Neural progenitor cell (in vitro differentiated cells): ENCODE measurements at places on chromosomes 6 and 20.
A peak's percentile ranks its signal among the peaks of the same experiment; 100 is the strongest.

DNA sequence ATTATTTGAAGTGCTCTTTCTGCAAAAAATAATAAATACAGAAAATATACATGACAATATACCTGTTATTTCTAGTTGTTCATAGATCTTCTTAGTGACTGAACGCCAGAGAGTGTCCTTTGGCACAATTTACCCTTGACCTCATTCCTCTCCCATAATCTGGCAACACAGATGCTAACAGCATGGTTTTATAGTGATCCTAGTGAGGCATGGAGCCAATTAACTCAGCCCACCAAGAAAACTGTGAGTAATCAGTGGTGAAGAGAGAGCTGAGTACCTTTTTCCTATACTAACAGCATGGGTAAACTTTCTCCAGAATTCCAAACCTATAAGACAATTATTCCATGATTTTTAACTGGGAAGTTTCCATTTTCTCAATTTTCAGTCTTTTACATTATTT, 61.0 kb downstream of the VGLL2 start:
- DNase-seq, result no peak

DNA sequence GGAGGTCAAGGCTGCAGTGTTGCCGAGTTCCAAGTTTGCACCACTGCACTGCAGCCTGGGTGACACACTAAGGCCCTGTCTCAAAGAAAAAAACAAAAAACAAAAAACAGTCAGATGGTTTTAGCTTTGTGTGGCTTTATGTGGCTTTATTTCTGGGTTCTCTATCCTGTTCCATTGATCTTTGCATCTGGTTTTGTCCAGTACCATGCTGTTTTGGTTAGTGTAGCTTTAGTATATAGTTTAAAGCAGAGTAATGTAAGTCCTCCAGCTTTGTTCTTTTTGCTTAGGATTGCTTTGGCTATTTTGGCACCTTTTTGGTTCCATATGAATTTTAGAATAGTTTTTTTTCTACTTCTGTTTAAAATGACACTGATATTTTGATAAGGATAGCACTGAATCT, 225.5 kb downstream of the HDGFL1 start:
- no peak for DNase-seq

GRCh38 chr20:24598996-24599395, 129.6 kb downstream of the SYNDIG1 start:
- no peak for DNase-seq

DNA sequence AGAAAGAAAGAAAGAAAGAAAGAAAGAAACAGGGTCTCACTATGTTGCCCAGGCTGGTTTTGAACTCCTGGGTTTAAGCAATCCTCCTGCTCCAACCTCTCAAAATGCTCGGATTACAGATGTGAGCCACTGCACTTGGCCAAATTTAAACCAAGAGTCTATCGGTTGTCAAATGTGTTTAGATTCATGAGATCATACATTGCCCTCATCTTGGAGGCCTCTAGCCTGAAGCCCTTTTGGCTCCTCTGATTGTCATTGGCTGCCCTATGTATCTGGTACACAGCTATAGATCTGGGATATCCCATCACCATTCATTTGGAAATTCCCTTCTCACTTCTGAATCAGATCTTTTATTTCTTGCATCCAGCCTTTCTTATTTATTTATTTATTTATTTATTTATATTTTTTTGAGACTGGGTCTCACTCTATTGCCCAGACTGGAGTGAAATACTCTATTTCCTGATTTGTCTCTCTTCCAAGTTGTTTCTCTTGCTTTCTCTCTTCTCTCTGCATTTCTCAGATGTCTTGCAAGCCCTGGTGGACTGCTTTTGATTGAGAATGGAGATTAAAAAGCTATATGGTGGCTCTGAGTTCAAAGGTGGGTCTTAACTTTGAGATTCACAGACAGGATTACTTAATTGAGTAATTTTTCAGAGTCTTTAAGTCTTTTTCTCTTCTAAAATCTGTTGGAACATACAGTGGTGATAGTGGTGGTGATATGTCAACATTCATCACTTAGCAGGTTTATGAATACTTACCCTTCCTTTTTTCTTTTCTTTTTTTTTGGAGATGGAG, 121.9 kb downstream of the GJA1 start:
- DNase-seq, result no peak

DNA sequence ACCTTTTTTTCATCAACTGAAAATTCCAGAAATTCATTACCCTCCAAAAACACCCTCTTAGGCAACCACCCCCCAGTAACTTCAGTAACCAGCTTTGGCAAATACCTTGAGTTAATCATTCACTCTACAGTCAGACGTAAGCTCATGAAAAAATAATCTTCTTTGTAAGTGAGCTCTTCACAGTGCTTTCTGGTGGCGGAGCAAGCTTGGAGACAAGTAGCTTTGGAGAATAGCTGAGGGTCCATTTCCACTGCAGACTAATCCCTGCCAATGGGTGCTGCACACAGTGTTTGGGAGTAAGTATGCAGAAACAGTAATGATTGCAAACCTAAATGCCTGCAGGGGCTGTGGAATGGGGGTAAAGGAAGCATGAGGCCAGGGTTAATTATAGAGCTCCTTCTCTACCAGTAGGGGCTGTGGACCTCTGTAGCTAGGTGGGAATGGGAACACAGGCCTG, 56.8 kb upstream of the HINT3 start:
- peak; percentile 4 for DNase-seq

DNA sequence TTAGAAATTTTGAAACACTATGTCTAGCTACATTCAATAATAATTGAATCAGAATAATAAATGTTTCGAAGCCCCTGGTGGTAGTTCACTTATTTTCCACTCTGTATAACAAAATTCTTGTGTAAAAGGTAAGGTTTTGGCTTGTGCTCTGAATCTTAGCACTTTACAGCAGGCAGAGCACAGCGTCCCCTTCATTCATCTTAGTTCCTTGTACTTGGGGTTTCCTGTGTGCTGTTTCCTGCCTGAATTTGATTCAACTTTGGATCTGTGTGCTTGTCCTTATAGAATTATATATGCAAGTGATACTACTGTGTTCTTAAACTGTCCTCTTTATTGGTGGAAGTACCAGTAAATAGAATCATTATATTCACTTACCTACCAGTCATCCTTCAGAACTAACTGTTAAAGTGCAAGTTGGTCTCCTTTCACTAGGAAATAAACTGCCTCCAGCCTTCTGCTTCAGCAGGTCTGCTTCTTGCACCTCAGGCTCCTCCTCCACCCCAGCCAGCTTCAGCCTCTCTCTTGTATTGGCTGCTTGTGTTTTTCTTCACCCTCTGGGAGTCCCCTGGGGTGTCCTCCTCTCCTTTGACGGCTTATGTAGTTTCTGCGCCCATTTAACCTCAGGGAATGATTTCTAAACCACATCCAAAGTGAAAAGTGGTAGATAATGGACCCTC, 28.8 kb upstream of the TULP4 start:
- peak; percentile 70 for DNase-seq

- DNase-seq, result no peak
Measured at GRCh38 chr6:42618686-42619085, 54.9 kb downstream of the UBR2 start.

- no peak for DNase-seq
Measured at GRCh38 chr6:119162134-119162775, 83.8 kb upstream of the FAM184A start.

DNA sequence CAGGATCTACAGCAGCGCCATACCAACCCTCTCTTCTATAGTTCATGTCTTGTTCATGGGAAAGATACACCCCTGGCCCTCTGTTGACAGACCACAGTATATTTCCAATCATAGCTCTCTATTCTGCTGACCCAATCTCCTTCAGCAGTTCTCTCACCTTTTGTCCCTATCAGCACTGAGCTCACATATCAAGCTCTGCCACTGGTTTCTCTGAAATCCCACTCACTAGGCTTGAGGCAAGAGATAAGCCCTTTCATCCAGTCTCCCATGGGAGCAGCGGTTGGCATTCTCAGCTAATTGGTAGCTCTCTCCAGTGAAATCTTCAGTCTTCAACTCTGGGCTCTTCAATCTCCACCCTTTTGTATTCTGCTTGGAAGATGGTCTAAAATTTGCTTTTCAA, 313.4 kb downstream of the GJA1 start:
- peak; percentile 2 for DNase-seq

- no peak for DNase-seq
Measured at GRCh38 chr6:53702316-53702715, 36.8 kb upstream of the KLHL31 start.

DNA sequence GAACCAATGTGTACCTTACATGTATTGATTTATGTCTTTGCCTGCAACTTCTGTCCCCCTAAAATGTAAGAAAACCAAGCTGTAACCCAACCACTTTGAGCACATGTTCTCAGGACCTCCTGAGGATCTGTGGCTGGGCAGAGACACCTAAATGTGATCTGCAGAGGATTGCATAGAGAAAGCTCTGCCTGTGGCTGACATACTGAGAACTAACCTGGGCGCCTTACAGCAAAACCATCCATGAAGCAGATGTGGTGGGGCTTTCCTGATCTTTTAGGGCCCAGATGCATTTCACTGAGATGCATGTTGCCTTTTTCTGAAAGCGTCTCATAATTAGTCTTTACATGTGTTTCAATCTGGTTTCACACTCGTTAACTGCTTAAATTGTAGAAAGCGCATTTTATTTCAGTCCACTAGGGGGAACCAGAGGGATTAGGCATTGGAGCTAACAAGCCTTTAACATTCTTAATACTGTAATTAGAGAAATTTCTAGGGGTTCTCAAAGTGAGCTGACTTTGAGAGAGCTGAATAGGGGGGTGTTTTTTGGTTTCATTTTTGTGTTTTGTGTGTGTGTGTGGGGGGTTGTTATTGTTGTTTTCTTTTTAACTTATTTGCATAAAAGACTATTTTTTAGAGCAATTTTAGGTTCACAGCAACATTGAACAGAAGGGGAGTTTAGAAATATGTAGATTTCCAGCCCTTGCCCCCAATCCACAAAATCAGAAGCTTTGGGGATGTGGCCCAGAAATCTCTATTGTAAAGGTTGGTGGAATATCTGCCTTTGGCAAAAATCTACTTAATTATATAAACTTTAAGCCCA, 50.9 kb upstream of the FAM184A start:
- peak; percentile 68 for DNase-seq

GRCh38 chr6:139161817-139162284, 27.0 kb downstream of the HECA start:
- no peak for DNase-seq

- DNase-seq, result no peak
Measured at GRCh38 chr6:126821706-126822105, 296.8 kb upstream of the RSPO3 start.

GRCh38 chr20:22315073-22315472, 269.3 kb downstream of the FOXA2 start:
- DNase-seq, result no peak

DNA sequence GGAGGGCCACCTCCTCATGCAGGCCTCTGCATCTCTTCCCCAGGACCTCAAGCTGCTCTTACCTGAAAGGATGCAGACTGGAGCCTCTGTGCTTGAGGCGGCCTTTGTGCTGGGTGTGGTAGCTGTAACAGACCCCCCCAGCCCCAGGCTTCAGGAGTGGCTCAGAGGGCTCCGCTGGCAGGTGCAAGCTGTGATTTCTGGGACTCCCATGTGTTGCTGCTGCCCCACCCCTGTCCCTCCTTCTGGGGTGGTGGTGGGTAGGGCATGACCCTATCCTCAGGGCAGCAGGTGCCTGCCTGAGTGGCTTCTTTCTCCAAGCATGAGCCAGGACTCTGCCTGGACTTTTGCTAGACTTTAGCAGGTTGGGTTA, 121.2 kb downstream of the SULF2 start:
- DNase-seq, result no peak

GRCh38 chr6:166772518-166772917, 145.5 kb upstream of the RPS6KA2 start:
- no peak for DNase-seq

DNA sequence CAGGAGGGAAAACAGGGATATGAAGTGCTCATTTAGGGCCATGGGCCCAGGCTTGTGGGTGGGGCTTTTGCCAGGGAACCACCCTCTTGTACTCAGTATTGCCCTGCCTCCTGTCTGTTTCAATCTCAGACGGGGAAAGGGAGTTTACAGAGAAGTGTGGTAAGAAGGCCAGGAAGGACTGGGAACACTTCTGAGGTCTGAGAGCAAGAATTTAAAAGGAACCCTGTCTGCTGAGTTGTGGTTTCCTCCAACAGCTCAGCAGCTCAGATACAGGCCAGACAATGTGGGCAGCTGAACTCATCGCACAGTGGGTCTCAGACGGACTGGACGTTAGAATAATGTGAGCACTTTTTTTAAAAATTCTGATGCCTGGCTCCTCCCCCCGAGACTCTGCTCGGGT, 354.1 kb upstream of the ARID1B start:
- DNase-seq, result no peak

- no peak for DNase-seq
Measured at GRCh38 chr6:125832391-125833117, 41.8 kb downstream of the NCOA7 start.

- DNase-seq, result no peak
Measured at GRCh38 chr20:44888226-44889103, 3.0 kb downstream of the YWHAB start.

DNA sequence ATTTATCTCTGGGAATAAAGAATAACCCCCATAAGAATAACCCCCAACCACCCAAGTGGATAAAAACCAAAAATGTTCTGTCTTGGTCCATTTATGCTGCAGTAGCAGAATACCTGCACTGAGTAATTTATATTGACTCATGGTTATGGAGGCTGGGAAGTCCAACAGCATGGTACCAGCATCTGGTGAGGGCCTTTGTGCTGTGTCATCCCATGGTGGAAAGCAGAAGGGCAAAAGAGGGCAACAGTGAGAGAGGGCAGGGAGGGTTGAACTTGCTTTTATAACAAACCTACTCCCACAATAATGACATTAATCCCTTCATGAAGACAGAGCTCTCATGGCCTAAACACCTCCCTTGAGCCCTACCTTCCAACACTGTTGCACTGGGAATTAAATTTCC, 133.7 kb downstream of the ERMARD start:
- DNase-seq, result no peak

DNA sequence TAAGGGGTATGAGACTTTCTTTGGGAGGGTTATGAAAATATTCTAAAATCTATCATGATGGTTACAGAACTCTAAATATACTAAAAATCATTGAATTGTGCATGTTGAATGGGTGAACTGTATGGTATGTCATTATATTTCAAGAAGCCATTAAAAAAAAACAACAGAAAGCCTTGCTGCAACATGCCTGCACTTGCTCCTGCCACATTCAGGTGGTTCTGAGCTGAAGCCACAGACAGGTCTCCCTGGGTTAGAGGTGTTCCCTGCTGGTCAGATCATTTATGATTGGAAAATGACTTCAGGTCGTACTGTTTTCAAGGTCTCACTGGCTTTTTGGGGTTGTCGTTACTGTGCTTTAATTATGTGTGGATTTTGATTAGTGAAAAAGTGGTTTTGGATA, 13.3 kb downstream of the GMPR start:
- no peak for DNase-seq

- DNase-seq, result peak; percentile 61
Measured at GRCh38 chr20:26209171-26209941, 512.7 kb upstream of the ZNF337 start.

GRCh38 chr6:139926711-139927110, 552.3 kb upstream of the CITED2 start:
- DNase-seq, result no peak
